Lower lobe of right lung (tissue), 2 donors: ENCODE measurements at places on chromosomes 1 and 21. TPM values are rescaled to one million over a fixed set of nuclear protein-coding genes. Genes with fewer than 3 reads are reported as not detected.

- H3K27me3 ChIP-seq, result no peaks in the 10 kb centered on the region
- no peaks in the 10 kb centered on the region for H3K36me3 ChIP-seq
- peaks cover 26% of the 10 kb centered on the region for H3K4me1 ChIP-seq
- no peak for DNase-seq
- no peak overlapping the region for H3K27ac ChIP-seq
These were observed 66.8 kb upstream of the BACH1 start for GRCh38 chr21:29231756-29232529.

DNA sequence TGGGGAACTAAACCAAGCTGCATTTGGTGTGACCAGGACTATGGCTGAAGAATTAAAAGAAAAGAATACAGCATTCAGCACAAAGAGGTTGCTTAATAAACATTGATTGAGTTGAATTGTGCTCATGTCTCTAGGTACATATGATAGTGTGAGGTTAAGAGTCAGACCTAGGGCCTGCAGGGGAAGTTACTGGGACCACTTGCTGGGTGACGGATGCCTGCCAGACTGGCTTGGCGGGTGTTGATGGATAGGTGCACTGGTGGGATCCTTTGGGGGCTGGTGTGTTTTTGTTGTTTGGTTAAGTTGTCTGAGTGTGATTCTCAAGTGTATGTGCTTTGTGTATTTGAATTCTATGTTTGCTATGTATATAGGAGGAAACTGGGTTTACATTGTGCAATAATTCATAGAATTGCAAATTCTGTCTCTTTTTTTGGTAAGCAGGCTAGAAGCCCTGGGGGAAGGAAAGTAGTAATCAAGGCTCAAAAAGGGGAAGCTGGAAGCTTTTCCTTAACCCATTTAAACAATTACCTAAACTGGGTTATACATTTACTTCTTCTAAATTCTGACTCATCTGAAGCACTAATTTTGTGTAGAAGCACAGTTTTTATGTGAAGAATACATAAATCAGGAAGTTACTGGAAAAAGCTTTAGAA is 1.8 kb downstream of the CD101 start:
- no peaks in the 10 kb centered on the region for H3K4me1 ChIP-seq
- peak overlapping the region; percentile 33 for H3K27ac ChIP-seq
- no peaks in the 10 kb centered on the region for H3K36me3 ChIP-seq
- no peak overlapping the region for H3K4me3 ChIP-seq
- no peak for DNase-seq

DNA sequence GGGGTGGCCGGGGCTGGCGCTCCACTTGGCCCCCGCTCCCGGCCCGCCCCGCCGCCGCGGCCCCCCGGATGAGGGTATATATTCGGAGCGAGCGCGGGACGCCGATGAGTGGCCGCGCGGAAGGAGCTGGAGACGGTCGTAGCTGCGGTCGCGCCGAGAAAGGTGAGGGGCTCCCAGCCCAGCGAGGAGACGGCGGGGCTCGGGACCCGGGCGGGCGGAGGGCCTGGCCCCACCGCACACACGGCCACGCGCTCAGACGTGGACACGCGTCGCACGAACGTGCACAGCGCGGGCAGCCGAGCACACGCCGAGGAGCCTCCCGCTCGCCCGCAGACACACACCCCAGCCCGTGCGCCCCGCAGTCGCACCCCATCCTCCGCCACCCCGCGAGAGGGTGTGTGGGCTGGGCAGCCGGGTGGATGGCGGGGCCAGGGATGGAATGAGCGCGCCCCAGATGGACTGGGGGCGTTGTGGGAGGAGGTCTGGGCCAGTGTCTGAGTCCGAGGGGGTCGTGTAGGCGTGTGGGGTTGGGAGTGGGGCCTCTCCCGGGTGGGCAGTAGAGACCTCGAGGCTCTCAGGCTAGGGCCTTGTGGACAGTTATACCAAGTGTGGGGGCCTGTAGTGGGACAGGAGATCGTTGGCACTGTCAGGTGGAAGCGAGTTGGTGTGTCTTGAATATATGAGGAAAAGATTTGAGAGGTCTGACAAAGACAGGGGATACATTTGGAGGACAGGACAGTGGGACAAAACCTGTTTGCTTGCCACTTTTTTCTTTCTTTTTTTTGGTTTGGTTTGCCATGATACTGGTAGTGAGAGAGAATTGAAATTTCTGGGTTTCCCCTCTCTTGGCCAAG is at the start of gene UAP1:
UAP1 (plus strand) TSS at position 107 of the 854 bp plus-strand sequence. CDS start 4,347 bp downstream, outside the sequence.
- no peak for DNase-seq
- peak within 1 kb of the TSS; percentile 91 for H3K4me3 ChIP-seq
- H3K36me3 ChIP-seq, result peaks cover 10% of the 10 kb centered on the region
- peaks cover 30% of the 10 kb centered on the region for H3K4me1 ChIP-seq
- H3K27me3 ChIP-seq, result no peaks in the 10 kb centered on the region

DNA sequence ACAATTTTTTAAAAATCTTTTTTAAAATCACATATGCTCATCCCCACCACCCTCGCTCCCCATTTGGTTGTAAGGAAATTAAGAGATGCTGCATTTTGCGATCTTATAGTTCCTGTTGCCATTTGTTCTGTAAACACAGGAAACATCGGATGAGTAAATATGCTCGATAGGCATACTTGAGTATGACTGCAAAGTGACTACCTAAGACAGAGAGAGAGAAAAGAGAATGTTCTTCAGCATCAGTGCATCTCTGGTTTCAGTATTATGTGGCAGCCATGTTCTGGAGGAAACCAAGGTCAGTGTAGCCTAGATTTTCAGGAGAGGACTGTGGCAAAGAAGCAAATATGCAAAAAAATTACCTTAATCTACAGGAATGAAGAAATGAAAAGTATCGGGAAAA is 265.5 kb upstream of the FMN2 start:
- H3K36me3 ChIP-seq, result no peaks in the 10 kb centered on the region
- H3K4me3 ChIP-seq, result no peak overlapping the region
- H3K27me3 ChIP-seq, result no peaks in the 10 kb centered on the region
- no peaks in the 10 kb centered on the region for H3K4me1 ChIP-seq
- no peak for DNase-seq

DNA sequence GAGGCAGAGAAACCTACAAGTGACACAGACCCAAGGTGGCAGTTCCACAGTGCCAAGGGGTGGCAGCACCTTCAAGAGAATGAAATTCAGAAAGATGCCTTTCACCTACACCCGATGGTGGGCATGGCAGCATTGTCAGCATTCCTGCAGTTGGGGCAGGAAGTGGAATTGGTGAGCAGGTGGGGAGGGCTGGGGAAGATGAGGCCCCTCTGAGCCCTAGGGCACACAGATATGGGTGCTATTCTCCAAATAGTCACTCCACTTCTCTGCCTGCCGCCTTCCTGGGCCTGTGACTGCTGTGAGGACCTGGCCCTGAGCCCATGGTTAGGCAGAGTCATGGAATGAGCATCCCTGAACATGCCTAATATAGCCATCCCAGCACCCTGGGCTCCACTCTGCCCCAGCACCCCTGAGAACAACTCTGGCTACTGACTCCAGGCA is 8.3 kb downstream of the SHISA4 start:
- no peaks in the 10 kb centered on the region for H3K27me3 ChIP-seq
- no peaks in the 10 kb centered on the region for H3K36me3 ChIP-seq
- no peak for DNase-seq
- H3K4me1 ChIP-seq, result peaks cover 5% of the 10 kb centered on the region
- no peak overlapping the region for H3K27ac ChIP-seq

DNA sequence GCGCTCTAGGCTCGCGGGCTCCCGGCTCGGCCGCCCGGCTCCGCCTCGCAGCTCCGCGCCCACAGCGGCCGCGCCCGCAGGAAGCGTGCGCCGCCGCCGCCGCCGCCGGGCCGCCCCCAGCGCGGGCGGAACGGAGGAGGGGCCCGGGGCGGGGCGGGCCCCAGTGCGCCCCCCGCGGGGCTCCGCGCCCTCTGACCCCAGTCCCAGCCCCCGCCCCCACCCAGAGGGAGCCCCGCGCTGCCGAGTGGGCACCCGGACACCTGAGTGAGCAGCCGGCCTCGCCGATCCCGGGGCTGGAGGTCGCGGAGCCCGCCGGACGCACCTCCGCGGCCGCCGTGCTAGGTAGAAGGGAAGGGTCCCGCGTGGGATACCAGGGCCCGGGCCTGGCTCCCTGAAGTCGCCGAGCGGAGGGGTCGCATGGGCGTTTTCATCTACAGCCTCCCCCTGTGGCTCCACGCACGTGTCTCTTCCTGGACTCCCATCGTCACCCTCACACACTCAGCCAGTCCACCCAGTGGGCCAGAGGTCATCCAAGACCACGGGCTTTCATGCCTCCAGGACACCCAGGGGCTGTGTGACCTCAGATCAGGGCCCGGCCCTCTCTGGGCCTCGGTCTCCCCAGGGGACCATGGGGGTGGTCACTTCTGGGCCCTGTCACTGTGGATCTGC is at the start of gene SDC3:
SDC3 (minus strand) TSS at position 63 of the 669 bp plus-strand sequence. CDS start 172 bp downstream, outside the sequence.
- H3K27ac ChIP-seq, result peak within 1 kb of the TSS; percentile 63
- DNase-seq, result no peak
- H3K4me3 ChIP-seq, result peak within 1 kb of the TSS; percentile 63
- H3K36me3 ChIP-seq, result no peaks in the 10 kb centered on the region
- no peaks in the 10 kb centered on the region for H3K27me3 ChIP-seq
- peaks cover 55% of the 10 kb centered on the region for H3K4me1 ChIP-seq

GRCh38 chr1:88801575-88802208 is 89.7 kb downstream of the GTF2B start:
- H3K27me3 ChIP-seq, result no peaks in the 10 kb centered on the region
- no peak overlapping the region for H3K4me3 ChIP-seq
- H3K36me3 ChIP-seq, result peaks cover 44% of the 10 kb centered on the region

Gene ELAVL4
- not detected for total RNA-seq

Gene TTLL7
- 20.3 TPM for total RNA-seq
